ENCODE measurements at places on chromosomes 11 and 22.
A peak's percentile ranks its signal among the peaks of the same experiment; 100 is the strongest.

GRCh38 chr11:10638316-10638925 lies 55.1 kb downstream of the IRAG1 start:
- DNase-seq: no peak

GRCh38 chr11:34052608-34053160 lies 1.2 kb downstream of the CAPRIN1 start:
- DNase-seq: peak; percentile 39

DNA sequence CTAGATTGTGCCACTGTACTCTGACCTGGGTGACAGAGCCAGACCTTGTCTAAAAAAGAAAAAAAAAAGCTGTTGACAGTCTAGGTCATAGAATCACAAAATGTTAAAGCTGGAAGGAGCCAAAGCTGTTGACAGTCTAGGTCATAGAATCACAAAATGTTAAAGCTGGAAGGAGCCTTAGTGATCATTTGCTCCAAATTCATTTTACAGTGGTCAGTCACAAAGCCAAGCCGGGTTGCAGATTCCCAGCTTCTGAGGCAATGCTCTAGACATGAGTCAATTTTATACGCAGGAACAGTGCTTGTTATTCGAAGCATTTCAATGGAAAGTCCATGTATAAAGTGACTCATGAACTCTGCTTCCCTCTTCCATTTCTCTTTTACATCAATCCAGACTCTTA lies 47.4 kb downstream of the SYT13 start:
- no peak for DNase-seq

DNA sequence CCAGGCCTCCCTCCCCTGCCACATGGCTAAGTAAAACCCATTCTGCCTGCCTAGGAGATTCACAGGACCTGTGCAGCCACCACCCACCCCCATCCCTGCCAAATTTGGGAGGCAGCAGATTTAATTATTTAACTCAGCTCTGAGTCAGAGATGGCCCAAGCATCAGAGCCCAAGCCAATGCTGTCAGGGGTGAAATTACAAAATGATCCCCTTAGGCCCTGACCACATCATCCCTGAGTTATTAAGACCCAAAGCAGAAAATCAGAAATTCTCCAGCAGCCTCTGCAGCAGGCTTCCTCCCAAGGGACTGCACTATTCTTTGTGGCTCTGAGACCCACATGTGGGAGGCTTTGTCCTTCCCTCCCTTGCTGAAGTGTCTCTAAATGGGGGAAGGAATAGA lies 52.8 kb upstream of the RRAS2 start:
- DNase-seq: no peak

DNA sequence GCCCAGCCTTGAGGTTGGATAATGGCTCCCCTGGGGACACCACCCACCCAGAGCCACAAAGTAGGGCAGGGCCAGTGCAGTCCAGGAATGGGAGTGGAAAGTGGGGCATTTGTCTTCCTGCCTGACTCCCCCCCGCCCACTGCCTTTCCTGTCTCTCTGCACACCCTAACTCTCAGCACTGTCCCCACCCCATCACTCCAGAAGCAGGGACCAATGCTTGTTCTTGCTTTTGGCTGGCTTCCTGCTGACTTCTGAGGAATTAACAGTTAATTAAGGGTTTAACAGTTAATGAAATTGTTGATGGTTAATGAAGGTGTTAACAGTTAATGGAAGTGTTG lies 4.7 kb downstream of the PITPNM1 start:
- DNase-seq: no peak

DNA sequence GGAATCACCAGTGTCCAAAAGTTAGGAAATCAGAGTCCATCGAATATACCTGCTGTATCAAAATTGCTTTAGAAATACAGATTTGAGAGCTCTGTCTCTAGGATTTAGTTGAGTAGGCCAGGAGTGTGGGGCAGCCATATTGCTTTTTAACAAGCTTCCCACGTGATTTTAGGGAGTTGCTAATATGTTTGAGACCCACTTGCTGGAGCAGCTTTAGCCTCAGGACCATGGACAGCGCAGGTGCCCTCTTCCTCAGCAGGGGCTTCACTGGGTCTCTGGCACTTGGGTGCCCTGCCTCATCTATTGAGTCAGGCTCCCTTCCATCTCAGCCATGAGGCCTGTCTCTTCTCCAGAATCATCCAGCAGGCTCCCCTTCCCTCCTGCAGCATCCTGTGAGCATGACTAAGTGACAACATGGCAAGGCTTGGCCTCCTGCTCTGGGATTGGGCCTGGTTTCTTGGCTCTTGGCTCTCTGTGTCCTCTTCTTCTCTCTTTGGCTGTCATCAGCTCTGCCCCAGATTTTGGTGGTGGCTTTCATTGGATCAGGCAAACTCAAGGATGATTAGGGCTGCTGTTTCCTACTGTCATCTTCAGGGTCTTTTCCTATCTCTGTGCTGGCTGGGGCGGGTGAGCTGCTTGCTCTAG lies 70.0 kb downstream of the SGSM1 start:
- no peak for DNase-seq

- no peak for DNase-seq
Observed at GRCh38 chr11:57373146-57373545, 7.8 kb downstream of the PRG3 start.

DNA sequence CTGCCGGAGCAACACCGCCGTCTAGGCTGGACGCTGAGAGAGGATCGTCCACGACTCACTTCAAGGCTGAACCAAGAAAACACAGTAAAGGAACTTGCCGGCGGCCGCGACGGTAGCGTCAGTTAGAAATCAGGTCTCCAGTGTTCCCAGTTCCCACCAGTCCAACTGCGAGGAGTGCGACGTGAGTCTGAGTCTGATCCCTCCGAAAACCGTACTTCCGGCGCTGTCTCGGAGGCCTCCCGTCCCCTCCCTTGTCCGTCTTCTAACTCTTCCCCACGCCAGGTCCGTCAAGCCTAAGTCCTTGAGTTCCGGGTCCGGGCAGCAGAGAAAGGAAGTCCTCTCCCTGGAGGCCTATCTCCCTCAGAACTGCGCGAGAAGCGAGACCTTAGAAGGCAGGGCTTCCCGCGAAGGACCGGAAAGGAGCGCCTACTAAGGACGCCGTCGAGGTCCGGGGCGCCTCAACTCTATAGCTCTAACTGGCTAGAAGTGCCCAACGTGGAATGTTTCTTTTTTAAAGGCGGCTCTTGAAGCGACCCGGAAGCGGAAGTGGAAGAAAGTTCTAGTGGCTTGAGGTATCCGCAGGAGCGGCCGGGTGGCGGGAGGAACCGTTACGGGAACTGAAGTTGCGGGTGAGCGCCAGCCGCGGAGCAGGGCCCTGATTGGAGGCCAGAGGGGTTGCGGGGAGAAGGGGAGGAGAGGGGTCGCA lies at the start of the genes BANF1 and EIF1AD:
TSS of gene BANF1 (plus strand) at position 562 of the 706 bp plus-strand sequence. CDS start 748 bp downstream, outside the sequence.
TSS of gene EIF1AD (minus strand) at position 216 of the 706 bp plus-strand sequence. CDS start 1,768 bp downstream, outside the sequence.
- DNase-seq: peak; percentile 97

DNA sequence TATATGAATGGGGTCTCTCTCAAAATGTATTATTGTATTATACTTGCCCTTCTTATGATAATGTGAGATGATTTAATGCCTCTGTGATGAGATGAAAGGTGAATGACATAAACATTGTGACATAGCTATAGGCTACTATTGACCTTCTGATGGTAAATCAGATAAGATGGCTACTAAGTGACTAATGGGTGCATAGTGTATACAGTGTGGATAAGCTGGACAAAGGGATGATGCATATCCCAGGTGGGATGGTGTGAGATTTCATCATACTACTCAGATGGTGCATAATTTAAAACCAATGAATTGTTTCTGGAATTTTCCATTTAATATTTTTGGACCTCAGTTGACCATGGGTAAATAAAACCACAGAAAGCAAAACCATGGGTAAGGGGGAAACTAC lies 243.5 kb downstream of the SBF2 start:
- no peak for DNase-seq

DNA sequence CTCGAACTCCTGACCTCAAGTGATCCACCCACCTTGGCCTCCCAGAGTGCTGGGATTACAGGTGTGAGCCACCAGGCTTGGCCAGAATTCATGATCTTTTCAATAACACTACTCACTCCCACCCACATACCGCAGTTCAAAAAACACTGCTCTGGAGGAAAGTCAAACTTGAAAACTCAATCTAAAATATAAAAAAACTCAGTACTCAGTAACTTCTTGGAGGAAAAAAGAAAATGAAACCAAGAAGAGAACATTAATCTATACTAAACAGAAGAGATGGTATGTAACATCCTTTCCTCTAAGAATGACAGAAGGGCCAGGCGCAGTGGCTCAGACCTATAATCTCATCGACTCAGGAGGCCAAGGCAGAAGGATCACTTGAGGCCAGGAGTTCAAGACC lies 58.3 kb downstream of the MRTFA start:
- DNase-seq: no peak

GRCh38 chr22:49958931-49959781 lies 1.4 kb upstream of the PIM3 start:
- peak; percentile 13 for DNase-seq

- no peak for DNase-seq
Observed at GRCh38 chr11:98728421-98728820, 292.3 kb upstream of the CNTN5 start.

GRCh38 chr11:109247071-109247470 lies 174.9 kb upstream of the C11orf87 start:
- no peak for DNase-seq

- peak; percentile 59 for DNase-seq
Observed at GRCh38 chr11:20451568-20451967, 64.1 kb downstream of the PRMT3 start.

DNA sequence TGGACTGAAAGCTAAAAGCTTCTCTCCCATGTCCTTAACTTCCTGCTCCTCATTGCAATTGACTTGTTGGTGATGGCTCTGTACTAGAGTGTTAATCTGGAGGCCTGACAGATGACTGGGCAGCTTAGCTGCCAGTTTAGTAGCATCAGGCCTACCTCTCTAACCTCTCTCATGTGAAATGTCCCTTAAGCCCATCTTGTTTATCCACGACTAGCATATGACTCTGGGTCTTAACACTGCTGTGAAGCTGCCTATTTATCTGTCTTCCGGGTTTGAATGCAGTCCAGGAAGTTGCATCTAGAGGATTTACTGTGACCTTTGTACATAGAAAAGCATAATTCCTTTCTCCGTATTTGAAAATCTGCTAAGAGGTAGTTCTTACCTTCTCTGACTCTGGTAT lies 85.3 kb upstream of the HORMAD2 start:
- DNase-seq: peak; percentile 91

DNA sequence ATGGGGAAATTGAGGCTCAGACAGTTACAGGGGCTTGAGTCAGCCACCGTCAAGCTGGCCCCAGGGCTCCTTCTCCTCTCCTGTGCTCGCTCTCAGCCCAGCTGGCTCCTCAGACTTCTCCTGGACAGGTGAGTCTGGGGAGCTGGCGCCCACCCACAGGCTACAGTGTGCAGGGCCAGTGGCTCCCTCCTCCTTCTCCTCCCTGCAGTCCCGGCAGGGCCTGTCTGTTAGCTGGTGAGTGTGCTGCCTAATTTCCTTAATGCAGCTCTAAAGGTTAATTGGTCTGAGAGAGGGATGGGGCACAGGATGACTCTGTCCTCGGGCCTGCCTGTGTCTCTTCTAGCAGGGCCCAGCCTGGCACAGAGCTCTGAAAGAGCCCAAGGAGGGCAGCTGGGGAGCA lies 31.7 kb downstream of the LMO1 start:
- peak; percentile 41 for DNase-seq

- no peak for DNase-seq
Observed at GRCh38 chr22:37218399-37218770, 6.1 kb upstream of the SSTR3 start.

DNA sequence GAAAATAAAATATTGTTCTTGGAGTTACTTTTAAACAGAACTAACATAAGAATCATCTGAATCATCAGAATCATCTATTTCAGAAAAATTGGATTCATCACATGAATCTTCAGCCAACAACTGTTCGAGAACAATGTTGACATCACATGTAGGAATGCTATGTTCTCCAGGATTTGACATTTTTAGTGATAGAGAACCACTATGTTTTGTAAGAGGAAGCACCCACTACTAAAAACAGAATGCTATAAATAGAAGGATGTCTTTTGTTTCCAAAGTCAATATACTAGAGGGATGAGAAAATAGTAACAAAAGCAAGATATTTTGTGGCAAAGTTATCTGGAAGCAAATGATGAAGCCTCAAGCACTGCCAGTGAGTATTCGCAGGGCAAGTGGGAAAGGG lies 263.4 kb upstream of the DDI1 start:
- DNase-seq: no peak

GRCh38 chr11:131408025-131408640 lies 37.7 kb downstream of the NTM start:
- DNase-seq: peak; percentile 81

DNA sequence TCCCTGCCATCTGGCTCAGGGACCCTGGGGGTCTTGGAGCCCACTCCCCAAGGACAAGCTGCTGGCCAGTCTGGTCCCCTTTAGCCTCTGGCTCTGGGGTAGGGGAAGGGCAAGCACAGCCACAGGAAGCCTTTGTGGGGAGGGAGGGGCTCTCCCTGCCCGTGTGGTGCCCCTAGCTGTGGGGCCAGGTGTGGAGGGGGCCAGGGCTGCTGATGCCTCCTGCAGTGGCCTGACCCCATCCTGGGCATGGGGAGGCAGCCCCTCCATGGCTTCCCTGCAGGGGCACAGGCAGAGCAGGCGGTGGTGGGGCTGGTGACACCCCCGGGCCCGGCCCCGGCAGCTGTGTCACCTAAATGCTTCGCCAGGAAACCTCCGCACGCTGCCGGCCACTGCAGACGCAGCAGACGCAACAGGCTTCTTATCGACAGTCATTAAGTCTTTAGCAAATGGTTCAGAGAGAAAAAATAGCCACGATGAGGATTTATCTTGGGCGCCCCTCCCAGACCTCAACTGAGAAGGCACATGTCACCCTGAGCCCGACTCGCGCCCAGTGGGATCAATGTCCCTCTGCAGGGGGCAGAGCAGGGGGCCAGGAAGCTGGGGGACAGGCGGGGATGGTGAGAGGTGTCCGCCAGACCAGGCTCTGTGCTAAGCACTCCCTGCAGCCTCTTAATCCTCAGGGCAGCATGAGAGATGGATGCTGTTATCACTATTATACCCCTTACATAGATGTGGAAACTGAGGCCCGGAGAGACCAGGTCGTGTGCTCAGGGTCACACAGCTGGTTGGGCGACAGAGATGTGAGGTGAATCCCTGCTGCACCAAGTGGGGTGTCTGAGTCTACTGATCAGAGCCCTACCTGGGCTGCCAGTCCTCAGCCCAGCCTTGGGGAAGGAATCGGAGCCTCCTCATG lies 33.9 kb downstream of the FLRT1 start:
- DNase-seq: peak; percentile 56

Data from NCI-H82 (cell line).